Iris pigment epithelial cell (primary cell): ENCODE measurements at places on chromosomes 1 and 21.

DNA sequence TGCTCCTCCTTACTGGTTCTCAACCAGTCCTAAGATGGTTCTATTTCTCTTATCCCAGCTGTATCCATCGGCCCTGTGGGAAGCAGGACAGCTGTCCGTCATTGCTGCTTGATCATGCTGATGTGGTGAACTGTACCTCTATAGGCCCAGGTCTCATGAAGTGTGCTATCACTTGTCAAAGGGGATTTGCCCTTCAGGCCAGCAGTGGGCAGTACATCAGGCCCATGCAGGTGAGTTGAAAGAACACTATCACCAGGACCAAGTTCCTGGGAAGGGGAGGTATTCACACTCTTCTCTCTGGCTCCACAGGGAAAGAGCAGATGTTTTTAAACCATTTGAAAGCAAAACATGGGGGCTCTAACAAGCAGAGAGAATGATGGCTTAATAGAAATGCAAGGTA lies 302.6 kb downstream of the PAPPA2 start:
- DNase-seq: no peak

DNA sequence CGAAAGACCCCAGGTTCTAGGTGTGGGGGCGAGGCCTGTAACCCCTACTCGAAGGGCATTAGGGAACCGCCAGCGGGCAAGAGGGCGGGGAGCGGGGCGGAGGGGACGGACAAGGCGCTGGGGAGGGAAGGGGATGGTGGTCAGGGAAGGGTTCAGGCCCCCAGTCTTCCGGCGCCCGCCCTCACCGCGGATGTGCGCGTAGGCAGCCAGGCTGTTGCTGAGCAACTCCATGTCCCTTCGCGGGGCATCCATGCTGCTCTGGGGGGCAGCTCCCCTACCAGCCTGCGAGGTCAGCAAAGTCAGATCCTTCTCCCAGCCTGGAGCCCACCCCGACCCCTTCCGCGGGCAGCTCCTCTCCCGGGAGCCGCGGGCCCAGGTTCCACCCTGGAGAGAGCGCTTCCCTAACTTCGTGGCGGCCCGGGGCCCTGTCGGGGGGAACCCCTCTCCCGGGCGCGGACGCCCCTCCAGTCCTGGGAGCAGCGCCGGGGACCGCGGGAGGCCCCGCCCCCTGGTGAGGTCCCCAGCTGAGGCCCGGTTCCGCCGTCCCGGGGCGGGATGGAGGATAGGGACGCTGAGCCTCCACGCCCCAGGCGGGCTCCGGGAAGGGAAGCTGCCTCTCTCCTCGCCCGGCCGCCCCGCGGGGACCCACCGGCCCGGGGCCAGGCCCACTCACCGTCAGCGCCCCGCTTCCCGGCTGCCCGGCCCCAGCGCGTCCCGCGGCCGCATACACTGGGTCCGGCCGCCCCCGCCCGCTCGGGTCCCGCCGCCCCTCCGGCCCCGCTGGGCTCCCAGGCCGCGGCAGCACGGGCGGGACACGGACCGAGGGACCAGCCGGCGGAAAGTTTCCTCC lies 434 bp downstream of the EVA1B start:
- DNase-seq: peak; percentile 72

DNA sequence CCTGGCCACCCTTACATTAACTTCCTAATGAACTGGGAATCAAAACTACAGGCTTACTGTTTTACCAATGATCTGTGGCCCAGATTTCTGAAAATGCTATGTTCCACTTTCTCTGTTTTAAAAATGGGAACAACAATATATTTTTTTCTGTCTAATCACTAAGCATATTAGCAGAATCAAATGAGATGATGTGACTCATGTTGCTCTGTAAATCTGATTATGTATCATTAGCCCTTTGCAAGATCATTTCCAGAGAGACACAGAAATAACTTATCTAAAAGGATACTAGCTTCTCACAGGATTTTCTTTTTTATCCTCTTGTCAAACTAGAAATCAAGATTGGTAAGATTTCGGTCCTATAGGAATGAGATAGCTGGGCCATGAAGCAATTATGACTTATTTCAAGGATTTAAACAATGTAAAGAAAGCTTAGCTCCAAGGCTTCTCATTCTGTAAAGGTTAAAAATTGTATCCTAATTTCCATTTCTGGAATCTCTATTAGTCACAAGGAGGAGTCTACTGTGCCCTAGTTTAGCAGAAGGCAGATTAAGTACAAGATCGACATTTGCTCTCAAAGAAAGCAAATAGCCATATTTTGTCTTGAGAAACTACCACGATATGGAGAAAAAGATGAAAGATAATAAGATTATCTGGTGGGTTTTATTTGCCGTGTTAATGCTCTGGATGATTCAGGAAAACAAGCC lies 32.4 kb upstream of the CAMSAP2 start:
- no peak for DNase-seq

DNA sequence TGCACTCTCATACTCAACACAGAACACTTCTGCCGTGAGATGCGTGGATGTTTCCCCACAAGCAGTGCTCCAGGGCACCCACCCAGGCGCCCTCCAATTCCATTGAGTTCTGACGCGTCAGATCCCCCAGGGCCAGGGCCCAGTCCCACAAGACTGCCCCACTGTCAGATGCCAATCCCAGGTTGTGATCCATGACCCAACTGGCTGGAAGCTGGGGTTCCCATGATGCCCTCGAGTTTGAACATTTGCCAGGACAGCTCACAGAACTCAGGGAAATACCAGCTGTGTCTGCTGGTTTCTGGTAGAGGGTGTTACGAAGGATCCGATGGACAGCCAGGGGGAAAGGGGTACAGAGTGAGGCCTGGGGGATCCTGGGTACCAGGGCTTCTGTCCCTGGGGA lies 58.4 kb downstream of the AGPAT3 start:
- DNase-seq: peak; percentile 16

DNA sequence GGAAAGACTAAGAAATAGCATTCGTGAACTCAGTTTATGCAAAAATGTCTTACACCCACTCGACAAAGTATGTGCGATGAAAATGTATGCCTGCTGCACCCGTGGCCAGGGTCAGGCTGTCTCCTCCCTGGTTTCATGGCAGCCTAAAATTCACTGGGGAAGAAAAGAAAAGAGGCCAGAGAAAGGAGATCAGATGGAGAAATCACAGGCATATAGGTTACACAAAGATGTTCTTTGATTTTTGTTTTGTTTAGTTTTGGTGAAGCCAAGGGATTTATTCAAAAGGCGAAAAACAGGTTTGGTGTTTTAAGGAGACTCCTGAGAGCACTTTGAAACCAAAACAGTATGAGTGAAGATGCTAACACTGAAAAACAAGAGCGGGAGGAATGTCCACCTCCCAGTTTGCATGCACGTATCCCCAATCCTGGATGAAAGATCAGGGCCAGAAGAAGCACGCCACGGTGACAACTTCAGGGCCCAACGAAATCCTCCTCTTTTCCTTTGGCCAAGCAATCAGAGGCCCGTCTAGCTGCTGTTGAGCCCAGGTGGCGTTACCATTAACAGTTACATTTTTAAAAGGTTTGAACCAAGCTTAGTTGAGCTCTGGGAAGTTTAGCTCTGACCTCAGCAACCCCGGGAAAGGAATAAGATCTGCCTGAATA lies 992 bp upstream of the SSX2IP start:
- DNase-seq: no peak

DNA sequence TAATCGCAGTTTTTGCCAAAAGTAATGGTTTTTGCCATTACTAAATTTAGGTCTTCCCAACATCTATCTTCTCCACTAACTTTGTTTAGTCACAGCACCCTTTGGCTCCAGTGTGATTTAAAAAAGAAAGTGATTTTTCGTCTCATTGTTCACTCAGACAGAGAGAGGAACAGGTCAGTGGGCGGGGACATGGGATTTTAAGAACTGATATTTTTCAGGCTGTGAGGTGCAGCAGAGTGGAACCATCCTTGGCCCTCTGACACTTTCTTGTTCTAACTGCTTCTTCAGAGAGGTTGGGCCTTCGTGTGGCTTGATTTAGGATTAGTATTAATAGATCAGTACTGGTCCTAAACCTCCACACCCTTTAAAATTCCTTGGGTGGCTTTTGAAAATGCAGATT lies 38.8 kb downstream of the CASQ2 start:
- DNase-seq: no peak

- no peak for DNase-seq
These were observed 8.7 kb upstream of the COX20 start for GRCh38 chr1:244826712-244827111.

DNA sequence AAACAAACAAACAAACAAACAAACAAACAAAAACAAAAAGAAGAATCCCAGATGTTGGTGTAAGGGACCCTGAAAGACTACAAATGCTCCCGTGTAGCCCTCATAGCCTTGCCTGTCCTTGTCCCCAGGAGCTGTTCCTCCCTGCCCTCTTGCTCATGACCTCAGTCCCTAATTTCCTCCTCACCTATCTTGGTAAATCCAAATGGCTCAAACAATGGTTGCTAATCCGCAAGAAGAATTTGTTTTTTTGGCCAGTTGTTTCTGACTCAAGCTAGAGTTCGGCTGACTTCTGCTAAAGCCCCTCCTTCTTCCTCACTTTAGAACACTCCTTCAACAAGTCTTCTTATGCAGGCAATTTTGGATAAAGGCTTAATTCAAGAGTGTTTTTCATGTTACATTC lies 15.6 kb downstream of the LCA5L start:
- DNase-seq: no peak

DNA sequence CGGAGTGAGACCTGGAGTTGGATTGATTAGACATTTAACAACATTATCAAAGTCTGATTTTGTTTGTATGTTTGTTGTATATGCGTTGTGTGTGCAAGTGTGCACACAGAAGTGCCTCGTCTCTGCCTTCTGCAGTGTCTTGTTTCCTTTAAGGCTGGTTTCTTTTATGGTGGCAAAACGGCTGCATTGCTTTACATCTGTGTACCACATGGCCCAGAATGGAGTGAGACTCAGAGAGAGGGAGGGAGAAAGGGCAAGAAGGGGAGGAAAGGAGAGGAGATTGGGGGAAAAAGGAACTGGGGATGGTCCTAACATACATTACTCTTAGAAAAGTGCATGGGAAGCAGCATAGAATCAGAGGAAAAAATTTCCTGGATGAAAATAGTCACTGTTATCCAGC lies 99.7 kb upstream of the WLS start:
- DNase-seq: no peak

GRCh38 chr1:175158170-175158591 lies 34.4 kb downstream of the KIAA0040 start:
- no peak for DNase-seq

DNA sequence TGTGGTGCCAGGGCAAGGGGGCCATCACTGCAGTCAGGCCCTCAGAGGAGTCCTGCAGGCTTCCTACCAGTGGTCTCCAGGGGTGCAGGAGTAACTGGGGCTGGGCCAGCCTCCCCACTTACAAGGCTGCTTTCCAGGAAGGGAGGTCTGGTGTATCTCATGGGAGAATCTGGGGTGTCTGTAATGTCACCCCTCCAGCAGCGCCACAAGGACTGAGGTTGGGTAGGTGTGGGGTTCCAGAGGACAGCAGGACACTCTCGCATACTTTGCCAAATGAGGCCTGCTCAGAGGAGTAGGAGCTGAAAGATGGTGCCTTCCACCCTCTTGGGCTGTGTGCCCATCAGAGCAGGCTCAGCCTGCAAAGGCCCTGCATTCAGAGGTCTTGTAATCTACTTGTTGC lies 46.9 kb downstream of the TNNT2 start:
- no peak for DNase-seq

DNA sequence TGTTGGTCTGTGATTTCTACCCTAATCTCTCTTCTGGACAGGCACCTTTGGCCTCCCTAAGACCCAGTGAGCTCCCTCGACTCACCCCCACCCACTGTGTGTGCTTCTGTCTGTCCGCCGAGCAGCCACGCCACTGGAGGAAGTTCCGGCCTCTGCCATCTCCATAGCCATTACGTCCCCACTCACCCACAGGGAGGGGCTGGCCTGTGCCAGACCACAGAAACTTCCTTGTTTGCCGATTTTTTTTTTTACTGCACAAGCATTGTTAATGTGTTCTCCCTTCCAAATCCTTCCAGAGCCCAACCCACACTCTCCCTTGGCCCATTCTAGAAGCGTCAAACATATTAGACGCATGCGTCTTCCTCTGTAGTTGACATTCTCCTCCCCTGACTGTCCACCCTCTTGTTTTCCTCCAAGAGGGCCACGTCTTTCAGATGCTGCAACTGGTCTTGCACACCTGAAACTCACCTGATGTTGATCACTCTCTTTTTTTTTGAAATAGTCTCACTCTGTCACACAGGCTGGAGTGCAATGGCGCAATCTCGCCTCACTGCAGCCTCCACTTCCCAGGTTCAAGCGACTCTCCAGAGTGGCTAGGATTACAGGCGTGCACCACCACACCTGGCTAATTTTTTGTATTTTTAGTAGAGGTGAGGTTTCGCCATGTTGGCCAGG lies 72.3 kb downstream of the EVA1C start:
- DNase-seq: no peak

GRCh38 chr21:23822760-23823159 lies 1784.5 kb downstream of the MRPL39 start:
- DNase-seq: no peak

- no peak for DNase-seq
These were observed 55.9 kb downstream of the HHAT start for GRCh38 chr1:210384625-210385024.
